WTC11 (cell line): ENCODE measurements at places on chromosomes 11 and 22. TPM values are rescaled to one million over a fixed set of nuclear protein-coding genes. Genes with fewer than 3 reads are reported as not detected.

DNA sequence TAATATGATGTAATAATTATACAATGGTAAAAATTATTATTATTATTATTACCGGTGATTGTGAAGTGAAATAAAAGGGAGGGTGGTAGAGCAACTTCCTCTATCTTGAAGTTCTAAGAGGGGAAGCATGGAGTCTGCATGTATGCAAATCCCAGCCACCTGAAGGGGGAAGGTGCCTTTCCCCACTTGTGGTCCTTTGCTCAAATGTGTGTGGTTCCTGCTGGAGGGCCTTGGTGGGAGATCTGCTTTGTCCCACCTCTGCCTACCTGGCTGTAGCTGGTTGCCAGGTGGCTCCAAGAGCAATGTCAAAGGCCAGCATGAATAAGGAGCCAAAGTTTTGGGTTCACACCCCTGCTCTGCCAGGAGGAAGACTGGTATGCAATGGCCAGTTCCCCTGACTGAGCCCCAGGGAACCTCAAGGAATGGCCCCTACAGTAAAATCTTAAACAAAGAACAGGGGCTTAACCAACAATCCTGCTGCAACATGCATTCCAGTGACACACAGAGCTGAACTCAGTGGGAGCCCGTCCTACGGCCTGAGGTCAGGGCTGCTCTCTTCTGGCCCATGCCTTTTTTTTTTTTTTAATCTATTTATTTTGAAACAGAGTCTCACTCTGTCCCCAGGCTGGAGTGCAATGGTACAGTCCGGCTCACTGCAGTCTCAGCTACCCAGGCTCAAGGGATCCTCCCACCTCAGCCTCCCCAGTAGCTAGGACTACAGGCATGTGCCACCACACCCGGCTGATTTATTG, 8.5 kb downstream of the TMEM132A start:
- DNase-seq, result no peak

DNA sequence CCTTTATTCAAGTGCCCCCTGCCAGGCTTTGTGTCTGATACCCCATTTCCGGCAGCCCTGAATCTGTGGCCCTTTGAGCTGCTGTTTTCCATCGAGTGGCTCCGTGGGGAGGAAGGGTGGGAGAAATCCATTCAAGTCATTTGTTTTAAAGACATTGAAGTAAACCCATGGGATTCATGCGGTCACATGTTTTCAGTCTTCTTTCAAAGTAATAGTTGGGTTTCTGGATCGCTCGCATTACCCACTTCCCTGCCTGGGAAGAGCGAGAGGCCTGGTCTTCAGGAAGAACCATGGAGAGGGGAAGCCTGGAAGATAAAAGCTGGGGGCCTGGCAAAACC, 14.4 kb downstream of the DAGLA start:
- no peak for DNase-seq

DNA sequence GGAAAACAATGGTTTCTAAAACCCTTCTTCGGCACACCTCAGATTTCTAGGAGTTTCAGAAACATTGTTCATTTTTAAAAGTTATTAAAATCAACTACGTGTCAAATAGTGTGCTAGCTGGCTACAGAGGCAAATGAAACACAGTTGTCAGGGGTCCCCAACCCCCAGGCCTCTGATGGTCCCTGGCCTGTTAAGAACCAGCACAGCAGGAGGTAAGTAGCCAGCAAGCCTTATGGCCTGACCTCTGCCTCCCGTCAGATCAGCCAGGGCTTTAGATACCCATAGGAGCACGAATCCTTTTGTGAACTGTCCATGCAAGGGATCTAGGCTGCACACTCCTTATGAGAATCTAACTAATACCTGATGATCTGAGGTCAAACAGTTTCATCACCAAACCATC, 648.2 kb downstream of the FAM181B start:
- peak; percentile 9 for DNase-seq

- DNase-seq, result no peak
These were observed 53.3 kb downstream of the CERK start for GRCh38 chr22:46684706-46685105.

DNA sequence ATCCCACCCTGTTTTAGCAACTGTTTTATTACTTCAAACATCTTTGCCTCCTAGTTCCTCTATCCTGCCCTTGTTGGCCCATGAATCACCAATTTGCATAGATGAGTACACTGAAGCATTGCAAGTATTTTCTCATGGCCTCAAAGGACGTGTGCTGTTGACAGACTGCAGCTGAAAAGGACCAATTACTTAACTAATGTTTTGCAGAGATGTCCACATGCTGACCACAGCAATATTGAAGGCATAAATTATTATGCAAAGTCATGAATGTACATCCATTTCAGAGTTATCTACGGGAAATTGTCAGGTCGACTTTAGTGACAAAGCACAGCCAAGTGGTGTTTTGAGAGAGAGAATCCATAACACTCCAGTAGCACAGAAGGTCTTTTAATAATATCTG, 64.8 kb downstream of the CADM1 start:
- no peak for DNase-seq

- DNase-seq, result no peak
These were observed 846.6 kb upstream of the ANO3 start for GRCh38 chr11:25485315-25485714.

DNA sequence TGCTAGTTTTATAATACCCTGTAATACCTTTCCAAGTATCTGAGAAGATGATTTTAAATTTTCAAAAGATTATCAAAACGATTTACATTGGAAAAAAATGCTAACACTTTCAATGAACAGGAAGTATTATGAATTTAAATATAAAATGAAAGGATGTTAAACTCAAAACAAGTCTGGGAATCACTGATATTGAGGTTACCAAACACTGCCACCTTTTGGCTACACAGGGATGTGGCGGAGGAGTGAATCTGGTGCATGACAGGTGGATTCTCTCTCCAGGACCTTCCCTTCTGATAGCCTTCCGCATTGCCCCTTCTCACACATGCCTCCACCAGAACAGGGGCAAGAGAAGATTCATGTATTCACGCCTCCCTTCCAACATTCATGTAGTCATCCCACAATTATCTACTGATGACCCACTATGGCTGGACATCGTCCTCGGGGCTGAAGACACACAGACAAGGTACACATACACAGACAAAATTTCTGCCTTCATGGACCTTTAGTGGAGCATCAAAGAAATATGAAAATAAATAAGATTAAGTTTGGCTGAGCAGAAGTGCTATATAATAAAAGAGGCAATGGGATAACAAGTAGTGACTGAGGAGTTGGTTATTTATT, 34.7 kb downstream of the ATG16L2 start:
- peak; percentile 54 for DNase-seq

DNA sequence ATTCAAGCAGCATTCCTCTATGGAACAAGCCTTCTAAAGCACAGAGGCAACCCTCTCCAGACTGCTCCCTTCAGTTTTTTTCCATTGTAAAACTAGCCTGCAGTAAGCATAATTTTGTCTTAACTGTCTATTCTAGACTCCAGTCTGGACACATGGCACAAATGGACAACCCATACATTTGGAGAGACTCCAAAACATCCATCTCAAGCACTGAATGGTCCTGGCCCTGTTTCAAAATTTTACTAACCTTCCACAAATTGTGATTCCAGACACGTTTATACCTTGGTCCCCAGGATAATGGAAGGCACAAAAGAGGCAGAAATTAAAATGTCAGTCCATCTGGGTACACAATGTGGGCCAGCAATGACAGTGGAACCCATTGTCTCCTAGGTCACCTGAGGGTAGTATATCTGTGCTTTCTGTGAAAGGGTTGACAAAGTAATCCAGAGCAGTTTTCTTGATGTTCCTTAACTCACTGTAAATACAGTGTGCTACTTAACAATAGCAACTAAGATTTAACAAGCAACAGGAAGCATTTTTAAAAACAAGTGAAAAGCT, 16.2 kb upstream of the SESN3 start:
- no peak for DNase-seq

DNA sequence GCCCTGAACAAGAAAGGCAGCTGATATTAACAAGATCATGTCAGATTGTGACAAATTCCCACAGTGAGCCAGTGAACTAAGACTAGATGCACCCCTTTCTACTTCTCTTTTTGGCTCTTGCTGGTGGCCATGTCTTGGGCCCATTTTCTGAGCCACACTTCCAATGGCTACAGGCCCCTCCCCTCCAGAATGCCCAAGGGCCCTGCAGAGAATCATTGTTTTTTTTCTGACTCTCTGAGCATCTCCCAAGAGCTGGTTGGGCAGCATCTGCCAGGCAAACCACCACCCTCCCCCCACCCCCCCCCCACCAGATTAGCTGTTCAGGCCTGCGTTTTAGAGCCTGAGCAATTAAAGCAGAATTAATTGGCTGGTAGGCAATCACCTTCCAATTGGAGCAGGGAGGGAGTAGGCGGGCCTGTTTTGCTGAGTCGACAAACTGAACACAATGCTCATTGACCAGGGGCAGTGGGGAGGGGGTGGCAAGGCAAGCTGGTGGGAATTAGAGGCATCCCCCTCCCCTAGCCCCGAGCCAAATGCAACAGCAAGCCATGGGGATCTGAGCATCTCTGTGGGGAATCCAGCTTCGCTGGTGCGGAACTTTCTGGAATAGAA, 541.4 kb downstream of the MN1 start:
- DNase-seq, result peak; percentile 42

DNA sequence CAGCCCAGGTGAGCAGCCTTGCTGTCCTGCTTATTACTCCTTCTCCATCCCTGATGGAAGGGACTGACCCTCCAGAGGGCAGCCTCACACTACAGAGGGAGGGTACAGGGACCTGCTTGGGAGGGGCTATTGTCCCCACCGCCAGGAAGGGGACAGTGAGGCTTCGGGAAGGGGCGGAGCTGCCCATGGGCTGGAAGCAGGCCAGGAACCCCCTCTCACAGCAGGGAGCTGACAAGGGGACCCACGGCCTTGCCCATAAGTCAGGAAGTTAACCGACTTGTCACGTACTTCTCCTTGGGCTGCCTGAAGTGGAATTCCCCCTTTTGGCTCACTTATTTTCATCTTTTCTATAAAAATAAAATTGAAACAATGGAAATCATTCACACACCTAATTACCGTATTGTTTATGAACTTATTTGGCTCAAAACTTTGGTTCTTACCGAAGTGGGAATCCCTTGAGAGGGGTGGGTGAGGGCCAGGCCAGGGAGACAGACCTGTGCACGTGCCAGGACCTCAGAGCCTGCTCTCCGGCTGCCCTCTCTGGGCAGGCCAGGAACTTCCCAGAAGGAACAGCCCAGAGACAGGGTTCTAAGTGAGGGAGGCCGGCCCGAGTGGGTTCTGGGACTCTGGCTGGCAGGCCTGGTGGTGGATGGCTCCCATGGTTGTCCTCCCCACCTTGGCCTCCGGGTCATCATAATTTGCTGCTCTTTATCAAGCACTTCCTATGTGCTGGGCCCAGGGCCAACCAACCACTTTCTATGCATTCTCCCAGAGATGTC, 5.8 kb downstream of the MGAT3 start:
- peak; percentile 62 for DNase-seq

- DNase-seq, result no peak
These were observed 106.7 kb downstream of the APIP start for GRCh38 chr11:34809191-34810106.

DNA sequence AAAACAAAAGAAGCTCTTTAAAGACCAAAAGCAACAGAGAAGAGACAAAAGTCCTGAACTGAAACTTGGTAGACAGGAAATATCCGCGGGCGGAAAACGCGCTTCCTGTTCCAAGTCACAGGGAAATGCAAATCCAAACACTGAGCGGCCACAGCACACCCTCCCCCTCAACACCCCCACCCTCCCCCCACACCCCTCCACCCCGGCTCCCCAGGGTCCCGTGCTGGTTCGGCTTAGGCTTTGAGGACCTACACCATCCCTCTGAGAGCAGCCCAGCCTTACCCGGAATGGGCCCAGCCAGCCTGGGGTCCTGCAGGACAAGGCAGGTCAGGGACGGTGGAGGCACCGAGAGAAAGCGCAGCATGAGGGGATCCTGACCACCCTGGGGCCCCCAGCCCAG, 160.4 kb downstream of the BRD1 start:
- peak; percentile 12 for DNase-seq

DNA sequence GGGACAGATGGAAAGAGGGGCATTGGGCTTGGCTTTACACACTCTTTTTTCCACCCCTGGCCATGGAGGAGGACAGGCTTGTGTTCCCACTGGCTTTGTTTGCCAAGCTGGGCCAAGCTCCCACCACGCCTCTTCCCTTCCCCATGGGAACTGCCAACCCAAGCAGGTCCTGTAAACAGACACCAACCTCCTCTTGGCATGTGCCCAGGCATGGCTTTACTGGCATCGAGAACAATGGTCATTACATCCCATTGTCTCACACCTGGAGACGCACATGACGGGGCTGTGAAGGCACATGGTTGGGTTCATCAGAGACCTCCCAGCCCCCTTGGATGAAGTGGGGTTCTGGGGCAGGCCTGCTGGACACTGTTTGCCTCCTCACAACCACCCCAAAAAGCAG, 11.7 kb downstream of the SEC14L3 start:
- no peak for DNase-seq

DNA sequence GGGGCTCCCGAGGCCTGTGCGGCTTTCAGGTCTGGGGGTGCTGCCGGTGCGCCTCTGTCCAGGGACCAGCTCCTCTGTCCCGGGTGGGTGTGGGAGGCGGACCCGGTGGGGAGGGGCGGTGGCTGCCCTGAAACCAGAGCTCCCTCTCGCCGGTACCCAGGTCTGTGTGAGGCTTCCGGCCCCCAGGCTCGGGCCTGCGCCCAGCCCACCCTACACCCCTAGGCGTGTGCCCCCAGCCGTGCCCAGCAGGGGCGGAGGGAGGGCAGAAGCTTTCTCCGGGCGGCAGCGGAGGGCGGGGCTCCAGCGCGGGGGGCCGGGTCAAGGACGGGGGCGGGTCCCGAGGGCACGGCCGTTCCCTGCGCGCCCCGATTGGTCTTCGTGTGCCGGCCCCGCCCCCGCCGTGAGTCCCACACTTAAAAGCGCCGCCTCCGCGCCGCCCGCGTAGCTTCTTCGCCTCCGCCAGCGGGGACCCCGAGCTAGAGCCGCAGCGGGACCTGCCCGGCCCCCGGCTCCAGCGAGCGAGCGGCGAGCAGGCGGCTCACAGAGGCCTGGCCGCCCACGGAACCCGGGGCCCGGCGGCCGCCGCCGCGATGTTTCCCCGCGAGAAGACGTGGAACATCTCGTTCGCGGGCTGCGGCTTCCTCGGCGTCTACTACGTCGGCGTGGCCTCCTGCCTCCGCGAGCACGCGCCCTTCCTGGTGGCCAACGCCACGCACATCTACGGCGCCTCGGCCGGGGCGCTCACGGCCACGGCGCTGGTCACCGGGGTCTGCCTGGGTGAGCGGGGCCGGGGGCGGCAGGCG, 616 bp downstream of the PNPLA2 start:
- peak; percentile 93 for DNase-seq

DNA sequence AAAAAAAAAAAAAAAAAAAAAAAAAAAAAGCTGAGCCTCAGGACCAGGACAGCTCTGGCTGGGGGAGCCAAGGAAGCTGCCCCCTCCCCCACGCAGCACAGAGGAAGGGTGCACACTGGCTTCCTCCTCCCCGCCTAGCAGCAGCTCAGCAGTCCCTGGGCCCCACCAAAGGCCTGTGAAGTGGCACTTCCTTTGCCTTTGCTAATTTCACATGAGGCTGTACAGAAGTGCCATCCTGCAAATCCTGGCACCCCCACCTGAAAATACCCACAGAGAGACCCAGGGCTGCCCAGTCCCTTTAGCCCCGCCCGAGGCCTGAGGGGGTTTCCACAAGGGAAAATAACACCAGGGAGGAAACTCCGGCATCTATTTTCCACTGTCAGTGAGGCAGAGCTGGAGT, 3.9 kb downstream of the RHOG start:
- DNase-seq, result no peak

The PRRG4 gene
- 0.87 to 1.1 TPM (median 1.1 TPM) in 3 replicates for total RNA-seq

The NLRP6 gene
- total RNA-seq, result 0.09 to 0.14 TPM in 2 of 3 replicates, not detected in the other

The DNAJB7 gene
- not detected in 3 replicates for total RNA-seq

The TMPRSS13 gene
- 0.62 to 1.1 TPM (median 0.63 TPM) in 3 replicates for total RNA-seq

The B4GALNT4 gene
- 88.0 to 113 TPM (median 97.8 TPM) in 3 replicates for total RNA-seq

The VSIG10L2 gene
- total RNA-seq, result not detected in 3 replicates

The SPON1 gene
- total RNA-seq, result 4.1 to 6.4 TPM (median 4.1 TPM) in 3 replicates

The CYP2D6 gene
- 1.4 to 1.7 TPM (median 1.6 TPM) in 3 replicates for total RNA-seq

The CLTCL1 gene
- 15.5 to 19.3 TPM (median 16.9 TPM) in 3 replicates for total RNA-seq

The KDM4E gene
- total RNA-seq, result not detected in 3 replicates

The PLAAT5 gene
- total RNA-seq, result 14.7 to 23.0 TPM (median 16.0 TPM) in 3 replicates
